ENCODE measurements at places on chromosomes 1 and 21.

DNA sequence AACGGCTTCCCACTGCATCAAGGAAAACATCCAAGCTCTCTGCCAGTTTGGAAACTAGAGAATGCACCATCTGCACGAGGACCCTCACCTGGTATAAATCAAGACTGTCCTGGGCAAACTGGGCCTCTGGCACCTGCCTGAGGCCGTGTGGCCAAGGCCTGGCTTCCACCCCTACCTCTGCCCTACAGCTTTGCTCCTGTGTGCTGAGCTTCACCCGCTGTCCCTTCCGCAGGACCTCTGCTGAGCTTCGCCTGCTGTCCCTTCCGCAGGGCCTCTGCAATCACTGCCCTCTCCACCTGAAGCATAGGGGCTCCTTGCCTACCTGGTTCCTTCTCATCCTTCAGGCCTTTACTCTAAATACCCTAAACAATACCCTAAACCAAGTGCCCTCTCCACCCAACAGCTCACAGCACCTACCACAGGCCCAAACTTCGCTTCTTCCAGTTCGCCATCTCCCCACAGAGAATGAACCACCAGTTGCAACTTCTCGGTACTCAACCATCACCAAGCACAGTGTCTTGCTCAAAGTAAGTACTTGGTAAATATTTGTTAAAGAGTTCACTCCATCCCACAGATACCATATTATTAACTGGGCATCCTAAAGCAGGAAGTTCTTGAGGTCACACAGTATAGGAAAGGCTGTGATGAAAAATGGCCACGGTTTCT, 18.4 kb downstream of the GNB1 start:
- DNase-seq: no peak

DNA sequence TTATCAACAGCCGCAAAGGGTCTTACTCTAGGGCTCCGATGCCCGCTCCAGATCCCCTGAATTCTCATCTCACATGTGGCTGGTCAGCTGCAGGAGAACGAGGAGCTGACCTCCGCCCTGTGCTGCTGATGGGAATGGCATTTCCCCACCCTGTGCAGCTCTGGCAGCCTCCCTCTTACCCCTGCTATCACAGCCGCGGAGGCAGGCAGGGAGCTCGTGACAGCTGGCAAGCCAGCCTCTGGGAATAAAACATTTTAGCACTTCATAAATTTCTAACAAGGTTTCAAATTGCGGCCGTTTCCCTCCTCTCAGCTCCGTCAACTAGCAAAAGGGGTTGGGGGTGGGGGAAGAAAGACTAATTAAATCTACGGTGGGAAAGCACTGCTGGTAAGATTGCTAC, 81.1 kb downstream of the DSCAM start:
- DNase-seq: no peak

GRCh38 chr1:182332261-182333060, 59.1 kb downstream of the GLUL start:
- DNase-seq: no peak

- no peak for DNase-seq
These were observed 88.6 kb downstream of the TM2D1 start for GRCh38 chr1:61636376-61636775.

DNA sequence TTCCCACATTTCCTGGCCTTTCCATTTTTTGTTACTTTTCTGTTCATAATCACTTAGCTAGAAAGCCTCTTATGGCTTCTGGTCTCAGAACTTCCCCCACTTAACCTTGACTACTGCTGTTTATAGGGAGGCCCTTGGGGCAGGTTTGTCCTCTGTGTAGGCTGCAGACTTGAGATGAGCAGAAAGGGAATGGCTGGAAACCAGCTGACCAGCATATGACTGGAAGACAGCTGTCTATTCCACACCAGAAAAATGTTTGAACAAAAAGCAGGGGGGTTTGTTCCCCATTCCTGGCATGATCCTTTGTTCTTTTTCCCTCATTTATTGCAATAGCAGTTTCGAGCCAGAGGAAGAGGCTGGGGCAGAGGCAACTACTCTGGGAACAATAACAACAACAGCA, 4.9 kb upstream of the SH3D21 start:
- DNase-seq: no peak

DNA sequence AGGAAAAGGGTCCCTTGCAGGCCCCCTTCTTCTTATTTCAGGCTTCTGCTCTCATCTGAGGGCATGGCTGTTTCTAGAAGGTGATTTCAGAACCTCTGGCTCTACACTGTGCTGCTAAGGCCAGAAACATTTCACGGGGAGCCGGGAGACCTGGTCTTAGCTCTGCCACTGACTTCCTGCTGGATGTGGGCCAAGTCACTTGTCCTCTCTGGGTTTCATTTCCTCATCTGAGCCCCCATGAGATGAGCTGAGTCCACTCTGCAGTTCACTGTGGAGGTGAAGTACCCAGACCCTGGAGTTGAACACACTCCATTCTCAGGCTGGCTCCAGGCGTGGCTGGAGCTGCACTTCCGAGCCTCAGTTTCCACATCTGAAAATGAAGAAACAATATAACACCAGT, 2.1 kb downstream of the PADI1 start:
- no peak for DNase-seq

- DNase-seq: no peak
These were observed 177.1 kb upstream of the KIAA0040 start for GRCh38 chr1:175369696-175370095.

DNA sequence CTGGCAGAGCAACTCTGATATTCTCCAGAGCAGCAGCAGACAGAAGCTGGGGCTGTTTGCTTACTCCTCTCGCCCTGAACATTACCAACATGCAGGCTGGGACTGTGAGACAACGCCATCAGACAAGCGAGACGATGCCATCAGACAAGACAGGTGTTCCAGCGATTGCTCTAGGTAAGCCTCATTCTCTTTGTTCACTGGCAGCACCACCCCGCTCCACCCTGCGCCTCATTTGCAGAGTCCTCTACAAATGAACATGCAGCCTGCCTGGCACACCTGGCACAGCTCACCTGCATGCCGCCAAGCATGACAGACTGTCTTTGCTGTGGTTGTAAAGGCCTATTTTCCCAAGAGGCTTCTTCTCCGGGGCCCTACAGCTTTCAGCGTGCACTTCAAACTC, 346.2 kb downstream of the SMYD3 start:
- peak; percentile 74 for DNase-seq

DNA sequence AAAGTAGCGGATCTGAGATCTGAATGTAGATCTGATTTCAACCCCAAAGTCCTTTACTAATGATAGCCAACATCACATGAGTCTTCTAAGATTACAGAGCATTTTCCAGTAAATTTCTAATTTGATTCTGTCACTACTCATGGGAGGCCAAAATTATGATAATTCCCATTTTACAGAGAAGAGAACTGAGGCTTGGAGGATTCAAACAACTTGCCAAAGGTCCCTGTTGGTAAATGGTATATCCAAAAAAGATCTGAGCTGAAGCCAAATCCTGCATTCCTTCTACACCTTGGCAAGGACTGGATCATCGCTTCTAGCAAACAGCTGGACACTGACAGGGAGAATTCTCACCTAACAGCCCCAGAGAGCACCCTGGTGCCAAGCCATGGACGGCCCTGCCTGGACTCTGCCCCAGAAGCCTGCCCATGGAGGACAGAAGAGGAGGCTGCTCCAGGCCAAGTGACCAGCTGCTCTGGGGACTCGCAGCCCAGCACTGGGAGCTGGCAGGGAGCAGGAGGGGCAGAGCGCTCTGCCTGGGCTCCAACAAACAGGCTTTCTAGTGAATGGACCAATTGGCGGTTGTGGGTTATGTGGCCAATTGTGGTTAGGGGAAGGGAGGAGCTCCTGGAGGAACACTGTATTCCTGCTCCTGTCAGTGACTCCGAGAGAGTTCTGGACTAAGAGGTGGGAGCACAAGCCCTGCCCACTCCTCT, 6.4 kb upstream of the CSF1 start:
- no peak for DNase-seq

GRCh38 chr1:229105822-229106525, 164.9 kb upstream of the RAB4A start:
- no peak for DNase-seq

DNA sequence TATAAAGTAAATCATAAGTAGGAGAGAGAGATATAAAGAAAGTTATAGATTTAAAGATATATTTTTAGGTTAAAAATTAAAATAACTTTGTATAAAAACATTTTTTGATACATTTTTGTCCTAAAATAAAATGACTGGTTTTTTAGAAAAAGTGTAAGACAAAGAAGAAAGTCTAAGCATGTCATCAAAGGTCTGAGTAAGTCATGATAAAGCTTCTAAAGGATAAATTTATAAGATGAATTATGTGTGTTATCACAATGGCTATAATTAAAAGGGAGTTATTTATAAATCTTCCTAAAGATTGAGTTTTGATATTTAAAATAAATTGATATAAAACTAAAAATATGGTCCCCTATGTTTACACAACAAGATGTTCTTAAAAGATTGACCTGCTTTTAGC, 370.9 kb downstream of the PTPRU start:
- no peak for DNase-seq

GRCh38 chr1:64887689-64888217, 78.6 kb downstream of the JAK1 start:
- no peak for DNase-seq

Measured in NCI-H187 (cell line).